ENCODE measurements at places on chromosomes 16 and 17.

GRCh38 chr17:10842658-10843057, 4.8 kb upstream of the PIRT start:
- no peak for DNase-seq

GRCh38 chr17:37743612-37743874, 1.3 kb downstream of the HNF1B start:
- DNase-seq, result no peak

GRCh38 chr17:27646232-27646631, 15.2 kb downstream of the LGALS9 start:
- DNase-seq, result no peak

DNA sequence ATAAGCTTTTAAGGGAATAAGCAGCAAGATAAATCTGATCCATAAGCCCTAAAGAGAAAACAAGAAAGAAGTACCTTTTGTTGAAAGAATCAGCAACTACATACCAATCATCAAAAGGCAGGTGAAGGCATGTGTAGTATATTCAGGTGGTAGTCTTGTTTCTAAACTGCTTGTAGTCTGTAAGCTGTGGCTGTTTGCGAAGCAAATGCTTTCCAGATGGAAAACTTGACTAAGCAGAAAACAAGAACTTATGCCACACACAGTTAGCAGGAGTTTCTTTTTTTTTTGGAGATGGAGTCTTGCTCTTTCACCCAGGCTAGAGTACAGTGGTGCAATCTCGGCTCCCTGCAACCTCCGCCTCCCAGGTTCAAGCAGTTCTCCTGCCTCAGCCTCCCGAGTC, 5.7 kb downstream of the CBX1 start:
- no peak for DNase-seq

DNA sequence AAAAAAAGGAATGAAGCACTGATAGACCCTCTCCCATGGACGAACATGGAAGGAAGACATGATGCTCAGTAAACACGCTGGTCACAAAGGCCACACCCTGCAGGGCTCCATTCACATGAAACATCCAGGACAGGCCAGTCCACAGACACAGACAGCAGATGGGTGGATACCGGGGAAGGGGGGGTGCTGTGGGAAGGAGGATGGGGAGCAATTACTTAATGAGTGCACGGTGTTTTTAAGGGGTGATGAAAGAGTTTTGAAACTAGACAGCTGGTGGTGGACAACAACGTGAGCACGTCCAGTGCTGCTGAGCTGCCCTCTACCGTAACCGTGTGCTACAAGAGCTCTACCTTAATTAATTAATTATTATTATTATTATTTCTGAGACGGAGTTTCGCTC, 6.0 kb upstream of the SLC16A3 start:
- no peak for DNase-seq

GRCh38 chr17:29237476-29238132, 9.1 kb upstream of the CRYBA1 start:
- DNase-seq, result no peak

GRCh38 chr17:28926366-28926765, 23.5 kb upstream of the DHRS13 start:
- DNase-seq, result no peak

DNA sequence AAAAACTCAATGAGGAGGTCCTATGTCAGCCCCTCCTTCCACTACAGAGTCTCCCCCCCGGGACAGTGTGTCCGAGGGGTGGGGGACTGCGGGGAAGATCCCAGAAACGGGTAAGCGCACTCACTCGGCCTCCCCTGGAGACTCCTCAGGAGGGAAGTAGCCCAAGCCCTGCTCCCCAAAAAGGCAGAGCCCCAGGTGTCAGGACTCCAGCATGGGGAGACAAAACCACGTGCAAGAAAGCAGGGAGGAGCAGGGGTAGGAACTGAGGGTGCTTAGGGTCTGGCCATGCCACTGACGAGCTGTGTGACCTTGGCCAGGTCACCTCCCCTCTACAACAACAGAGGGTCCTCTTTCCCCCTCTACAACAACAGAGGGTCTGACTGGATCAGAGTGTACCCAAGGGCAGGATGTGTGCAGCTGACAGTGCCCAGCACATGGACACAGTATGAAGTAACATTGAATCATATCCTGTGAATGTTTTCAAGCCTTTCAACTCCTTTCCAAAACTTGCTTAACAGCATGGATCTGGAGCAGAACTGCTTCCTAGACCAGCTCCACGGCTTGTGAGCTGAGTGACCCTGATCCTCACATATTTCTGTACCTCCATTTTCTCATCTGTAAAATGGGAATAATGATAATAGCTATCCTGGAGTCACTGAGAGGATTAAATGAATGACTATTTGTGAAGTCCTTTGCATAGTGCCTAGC, 2.1 kb upstream of the NAGS start:
- DNase-seq, result no peak

DNA sequence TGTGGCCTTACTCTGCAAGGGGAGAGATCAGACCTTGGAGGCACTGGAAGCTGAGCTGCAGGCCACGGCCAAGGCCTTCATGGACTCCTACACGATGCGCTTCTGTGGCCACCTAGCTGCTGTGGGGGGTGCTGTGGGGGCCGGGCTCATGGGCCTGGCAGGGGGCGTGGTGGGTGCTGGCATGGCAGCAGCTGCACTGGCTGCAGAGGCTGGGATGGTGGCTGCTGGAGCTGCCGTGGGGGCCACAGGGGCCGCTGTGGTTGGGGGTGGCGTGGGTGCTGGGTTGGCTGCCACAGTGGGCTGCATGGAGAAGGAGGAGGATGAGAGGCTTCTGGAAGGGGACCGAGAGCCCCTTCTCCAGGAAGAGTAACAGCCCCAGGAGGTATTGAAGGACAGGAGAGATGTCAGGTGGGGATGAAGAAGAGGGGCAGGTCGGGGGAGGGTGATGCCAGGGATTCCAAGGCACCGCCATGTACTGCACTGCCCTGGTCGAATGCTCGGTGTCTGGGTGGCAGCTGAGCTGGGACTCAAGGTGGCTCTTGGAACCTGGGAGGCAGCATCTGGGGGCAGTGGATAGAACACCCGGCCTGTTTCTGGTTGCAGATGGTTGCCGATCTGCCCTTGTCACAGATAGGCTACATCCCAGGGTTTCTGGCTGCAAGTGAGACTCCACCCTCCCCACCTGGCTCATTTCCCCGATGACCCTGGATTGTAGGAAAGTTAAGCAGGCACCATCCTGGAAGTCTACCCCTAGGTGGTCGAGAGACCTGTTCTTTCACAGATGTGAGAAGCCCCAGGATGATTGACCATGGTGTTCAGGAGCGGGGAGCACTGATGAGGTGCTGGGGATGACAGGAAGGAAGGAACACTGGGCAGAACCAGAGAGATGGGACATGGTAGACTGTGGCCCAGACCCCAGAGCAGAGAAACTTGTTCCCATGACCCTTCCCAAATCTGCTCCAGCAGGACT, 5.1 kb downstream of the RNF112 start:
- DNase-seq, result no peak

DNA sequence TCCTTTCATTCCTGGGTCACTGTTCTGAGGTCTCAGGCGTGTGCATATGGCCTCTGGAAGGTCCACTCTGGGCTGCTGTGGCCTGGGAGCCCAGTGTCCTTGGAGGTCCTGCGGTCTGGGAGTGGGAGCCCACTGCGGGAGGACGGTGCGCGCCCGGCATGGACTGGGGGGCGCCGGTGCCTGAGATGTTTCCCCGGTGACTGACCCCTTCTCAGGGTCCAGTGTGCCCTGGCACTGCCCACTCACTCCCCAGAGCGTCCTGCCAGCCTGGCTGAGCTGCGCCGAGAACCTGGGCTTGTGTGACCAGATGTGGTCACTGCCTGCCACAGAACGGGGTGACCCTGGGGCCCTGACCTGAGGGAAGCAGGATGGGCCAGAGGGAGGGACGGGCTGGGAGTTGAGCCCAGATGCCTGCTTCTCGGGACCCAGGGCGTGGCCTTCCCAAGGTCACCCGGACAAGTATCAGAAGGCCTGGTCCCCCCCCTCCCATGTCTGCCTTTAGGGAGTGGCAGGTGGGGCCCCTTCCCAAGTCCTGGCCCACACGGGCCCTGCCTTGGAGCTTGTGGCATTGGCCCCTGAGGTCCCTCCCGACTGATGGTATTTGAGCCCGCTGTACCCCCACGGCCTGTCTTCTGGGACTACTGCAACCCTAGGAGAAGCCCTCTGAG, 1.1 kb upstream of the RHBDL1 start:
- DNase-seq, result no peak

DNA sequence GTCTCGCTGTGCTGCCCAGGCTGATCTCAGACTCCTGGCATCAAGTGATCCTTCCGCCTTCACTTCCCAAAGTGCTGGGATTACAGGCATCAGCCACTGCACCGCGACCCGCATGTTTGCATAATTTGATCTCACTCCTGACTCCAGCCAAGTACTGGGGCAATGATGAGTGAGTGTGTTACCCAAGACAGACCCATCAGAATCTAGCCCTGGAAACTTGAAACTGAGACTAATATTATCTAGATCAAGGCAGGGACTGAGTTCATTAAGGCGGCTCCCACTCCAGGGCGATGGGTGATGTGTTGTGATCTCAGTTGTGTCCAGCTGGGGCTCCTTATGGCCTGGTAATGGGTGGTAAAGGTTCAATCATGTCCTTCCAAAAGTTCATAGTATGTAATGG, 53.4 kb downstream of the EMP2 start:
- no peak for DNase-seq
